ENCODE measurements at places on chromosomes 6 and 20.

GRCh38 chr20:13017235-13017634 lies 8.5 kb downstream of the SPTLC3 start:
- DNase-seq = no peak

- no peak for DNase-seq
Observed at GRCh38 chr6:22801831-22802230, 232.5 kb downstream of the HDGFL1 start.

GRCh38 chr20:37205130-37205529 lies 25.8 kb upstream of the MROH8 start:
- DNase-seq = no peak

DNA sequence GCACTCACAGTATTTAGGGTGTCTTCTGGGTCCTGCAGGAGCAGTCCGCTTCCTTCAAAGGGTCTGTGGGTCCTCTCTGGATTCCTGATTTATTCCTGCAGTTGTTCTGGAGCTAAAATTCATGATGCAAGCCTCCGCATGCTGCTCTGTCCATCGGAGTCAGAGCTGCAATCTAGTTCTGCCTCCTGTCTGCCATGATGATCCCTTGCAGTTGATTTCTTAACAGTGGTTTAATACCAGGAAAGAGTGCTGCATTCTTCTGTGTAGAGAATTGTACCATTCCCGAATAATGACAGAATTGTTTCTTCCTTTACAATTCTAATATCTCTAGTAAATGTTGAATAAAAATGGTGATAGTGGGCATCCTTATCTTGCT lies 72.0 kb upstream of the B3GAT2 start:
- DNase-seq = no peak

GRCh38 chr20:59019217-59019616 lies at the start of gene TUBB1:
TSS of gene TUBB1 (plus strand) at chr20:59019429. CDS start at chr20:59019523, 94 bp downstream.
- no peak for DNase-seq

DNA sequence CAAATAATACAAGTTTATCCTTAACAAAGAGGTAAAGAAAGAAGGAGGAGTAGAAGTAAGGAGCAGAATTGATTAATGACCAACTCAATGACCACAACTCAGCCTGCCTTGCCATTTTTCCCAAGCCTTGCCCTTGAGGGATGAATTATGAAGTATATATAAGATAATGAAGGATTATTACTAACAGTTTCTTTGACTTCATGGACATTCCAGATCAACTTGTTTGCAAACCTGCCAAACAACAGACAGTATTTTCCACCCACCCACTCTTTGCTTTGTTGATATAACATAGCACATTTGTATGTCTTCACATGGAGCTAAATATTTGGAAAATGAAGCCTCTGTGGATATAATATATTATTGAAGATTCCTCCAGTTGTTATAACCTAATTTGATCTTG lies 9.9 kb upstream of the C6orf141 start:
- no peak for DNase-seq

DNA sequence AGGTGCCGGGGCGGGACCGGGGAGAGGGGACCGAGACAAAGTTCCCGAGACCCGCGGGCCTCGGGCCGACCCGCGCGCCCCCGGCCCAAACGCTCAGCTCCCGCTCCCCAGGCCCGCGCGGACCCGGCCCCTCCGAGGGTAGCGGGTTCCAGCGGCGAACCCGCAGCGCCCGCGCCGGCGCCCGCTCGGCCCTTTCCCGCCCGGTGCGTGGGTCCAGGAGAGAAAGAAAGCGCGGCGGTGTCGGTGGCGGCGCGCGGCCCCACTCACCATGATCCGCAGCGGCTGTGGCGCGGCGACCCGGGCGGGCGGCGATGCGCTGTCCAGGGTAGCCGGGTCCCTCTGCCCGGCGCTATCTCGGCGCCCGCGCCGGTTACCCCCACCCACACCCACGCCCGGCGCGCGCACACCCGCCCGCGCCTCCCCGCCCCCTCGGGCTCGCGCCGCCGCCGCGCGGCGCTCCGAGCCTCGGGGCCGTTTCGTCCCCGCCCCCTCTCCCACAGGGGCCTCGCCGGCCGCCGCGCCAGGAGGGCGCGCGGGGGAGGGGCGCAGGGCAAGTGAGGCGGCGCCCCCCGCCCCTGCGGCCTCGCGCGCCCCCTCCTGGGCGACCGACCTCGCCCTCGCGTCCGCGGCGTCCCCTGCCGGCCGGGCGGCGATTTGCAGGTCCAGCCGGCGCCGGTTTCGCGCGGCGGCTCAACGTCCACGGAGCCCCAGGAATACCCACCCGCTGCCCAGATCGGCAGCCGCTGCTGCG lies at the start of gene ELOVL2:
TSS of gene ELOVL2 (minus strand) at position 345 of the 751 bp plus-strand sequence. CDS start at position 270, 75 bp downstream.
- peak; percentile 8 for DNase-seq

GRCh38 chr6:89525786-89526562 lies 93.0 kb downstream of the ANKRD6 start:
- DNase-seq = no peak

GRCh38 chr6:3489027-3489757 lies 32.3 kb upstream of the SLC22A23 start:
- DNase-seq = no peak

DNA sequence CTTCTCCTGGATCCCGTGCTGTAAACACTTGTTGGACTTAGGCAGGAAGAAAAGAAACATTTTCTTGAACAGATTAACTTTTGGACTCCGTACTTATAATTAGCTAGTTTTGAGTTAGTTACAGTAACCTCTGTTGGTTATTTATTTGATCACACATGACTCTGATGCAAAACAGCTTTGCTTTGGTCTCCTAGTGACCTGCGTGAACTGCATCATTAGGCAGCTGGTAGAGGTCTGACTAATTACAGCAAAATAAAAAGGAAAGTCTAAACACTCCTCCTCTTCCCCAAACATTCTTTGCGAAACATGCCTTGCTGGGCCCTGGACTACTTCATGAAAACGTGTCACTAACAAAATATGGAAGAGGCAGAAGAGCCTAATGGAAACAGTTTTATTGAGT lies 61.1 kb upstream of the ZFP64 start:
- DNase-seq = no peak

DNA sequence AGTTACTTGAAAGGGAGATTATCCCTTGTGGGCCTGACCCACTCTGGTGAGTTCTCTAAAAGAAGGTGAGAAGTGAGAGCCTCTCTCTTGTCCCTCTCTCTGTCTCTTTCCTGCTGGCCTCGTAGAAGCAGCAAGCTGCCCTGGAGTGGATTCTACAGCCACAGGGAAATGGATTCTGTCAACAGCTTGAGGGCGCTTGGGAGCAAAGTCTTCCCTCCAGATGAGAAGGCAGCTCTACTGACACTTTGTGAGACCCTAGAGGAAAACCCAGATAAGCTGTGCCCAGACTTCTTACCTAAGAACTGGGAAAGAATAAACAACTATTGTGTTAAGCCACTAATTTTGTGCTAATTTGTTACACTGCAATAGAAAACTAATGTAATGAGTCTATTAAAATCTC lies 39.9 kb downstream of the ANKRD60 start:
- no peak for DNase-seq

- no peak for DNase-seq
Observed at GRCh38 chr20:45407067-45407745, 883 bp upstream of the DBNDD2 start.

GRCh38 chr20:18672834-18673233 lies 85.0 kb downstream of the DTD1 start:
- DNase-seq = no peak

DNA sequence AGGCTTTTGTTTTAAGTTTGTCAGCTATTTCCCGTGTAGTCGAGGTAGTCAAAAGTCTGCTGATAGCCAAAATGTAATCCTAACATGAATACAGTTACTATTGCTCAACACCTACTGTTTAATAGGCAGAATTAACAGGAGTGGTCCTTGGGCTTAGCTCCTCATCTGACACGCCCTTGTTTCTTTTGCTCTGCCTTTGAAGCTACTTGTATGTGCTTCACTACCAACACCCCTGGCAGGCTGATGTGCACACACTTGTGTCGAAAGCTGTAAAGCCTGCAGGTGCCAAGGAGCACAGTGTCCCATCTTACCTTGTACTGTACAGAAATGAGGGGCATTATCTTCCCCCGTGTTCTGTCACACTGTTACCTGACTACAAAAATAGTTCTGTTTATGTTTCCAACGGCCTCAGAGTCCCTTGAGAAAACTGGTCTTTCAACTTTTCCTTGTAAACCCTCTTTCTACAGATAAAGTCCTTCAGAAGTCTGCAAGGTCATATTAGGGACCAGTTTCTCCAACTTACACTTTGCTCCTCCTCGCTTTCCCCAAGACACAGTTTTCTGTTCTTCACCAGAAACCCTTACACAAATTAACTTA lies 9.3 kb downstream of the SDHAF4 start:
- DNase-seq = no peak

DNA sequence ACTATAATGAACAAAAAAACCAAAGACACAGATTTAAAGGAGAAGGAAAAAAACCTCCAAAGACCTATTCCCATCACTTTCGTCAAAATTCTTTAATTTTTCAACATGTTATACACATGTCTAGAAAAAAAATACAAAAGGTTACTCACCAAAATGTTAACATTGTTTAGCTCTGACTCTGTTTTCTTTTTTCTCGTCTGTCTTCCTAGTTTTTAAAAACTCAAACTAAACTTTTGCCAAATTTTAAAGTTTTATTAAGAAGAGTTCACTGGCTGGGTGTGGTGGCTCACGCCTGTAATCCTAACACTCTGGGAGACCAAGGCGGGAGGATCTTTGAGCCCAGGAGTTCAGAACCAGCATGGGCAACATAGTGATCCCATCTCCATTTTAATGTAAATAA lies 10.8 kb downstream of the MCUR1 start:
- no peak for DNase-seq

DNA sequence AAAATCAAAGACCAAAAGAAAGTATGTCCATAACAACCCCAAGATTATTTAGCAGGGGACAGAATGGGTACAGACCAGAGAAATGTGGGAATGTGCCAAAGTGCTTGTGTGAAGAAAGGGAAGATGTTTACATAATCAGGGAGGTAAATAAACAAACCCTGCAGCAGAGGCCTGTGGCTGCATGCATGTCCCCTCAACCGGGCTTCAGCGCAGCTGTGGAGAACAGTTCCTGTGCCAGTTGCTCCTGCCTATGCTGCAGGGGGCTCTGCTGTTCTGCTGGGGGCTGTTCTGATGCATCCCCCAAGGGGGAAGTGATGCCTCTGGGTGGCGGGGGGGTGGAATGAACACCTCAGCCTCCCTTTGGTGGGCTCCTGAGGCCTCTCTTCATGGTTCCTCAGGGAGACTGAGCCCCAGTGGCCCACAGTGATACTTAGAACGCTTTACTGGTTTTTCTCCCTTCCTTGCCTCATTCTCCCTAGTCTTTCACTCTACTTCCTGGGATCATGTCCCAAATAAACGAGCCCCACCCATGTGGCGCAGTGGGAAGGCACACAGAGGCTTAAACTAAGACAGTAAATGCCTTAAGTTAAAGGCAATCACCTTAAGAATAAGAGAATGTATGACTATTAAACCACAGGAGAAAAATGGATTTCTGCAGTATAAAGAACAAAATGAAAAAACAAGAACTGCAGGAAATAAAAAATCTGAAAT lies 23.0 kb downstream of the RAB23 start:
- no peak for DNase-seq

DNA sequence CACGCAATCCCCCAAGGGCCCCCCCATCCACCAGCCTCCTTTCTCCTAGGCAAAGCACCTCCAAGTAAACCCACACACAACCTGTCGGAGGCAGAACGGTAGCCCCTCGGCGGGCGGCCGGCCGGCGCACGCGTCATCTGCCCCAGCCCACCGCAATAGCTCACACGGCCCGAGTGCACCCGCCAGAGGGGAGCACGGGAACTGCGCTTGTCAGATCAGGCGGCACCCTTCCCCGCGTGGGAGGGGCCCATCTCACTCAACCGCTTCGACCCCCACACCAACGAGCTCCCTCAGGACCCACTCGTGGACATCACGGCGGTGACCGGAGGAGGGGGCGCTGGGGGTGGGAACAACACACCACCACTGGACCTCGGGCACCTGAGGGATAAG lies 767.9 kb upstream of the DEFB115 start:
- no peak for DNase-seq

DNA sequence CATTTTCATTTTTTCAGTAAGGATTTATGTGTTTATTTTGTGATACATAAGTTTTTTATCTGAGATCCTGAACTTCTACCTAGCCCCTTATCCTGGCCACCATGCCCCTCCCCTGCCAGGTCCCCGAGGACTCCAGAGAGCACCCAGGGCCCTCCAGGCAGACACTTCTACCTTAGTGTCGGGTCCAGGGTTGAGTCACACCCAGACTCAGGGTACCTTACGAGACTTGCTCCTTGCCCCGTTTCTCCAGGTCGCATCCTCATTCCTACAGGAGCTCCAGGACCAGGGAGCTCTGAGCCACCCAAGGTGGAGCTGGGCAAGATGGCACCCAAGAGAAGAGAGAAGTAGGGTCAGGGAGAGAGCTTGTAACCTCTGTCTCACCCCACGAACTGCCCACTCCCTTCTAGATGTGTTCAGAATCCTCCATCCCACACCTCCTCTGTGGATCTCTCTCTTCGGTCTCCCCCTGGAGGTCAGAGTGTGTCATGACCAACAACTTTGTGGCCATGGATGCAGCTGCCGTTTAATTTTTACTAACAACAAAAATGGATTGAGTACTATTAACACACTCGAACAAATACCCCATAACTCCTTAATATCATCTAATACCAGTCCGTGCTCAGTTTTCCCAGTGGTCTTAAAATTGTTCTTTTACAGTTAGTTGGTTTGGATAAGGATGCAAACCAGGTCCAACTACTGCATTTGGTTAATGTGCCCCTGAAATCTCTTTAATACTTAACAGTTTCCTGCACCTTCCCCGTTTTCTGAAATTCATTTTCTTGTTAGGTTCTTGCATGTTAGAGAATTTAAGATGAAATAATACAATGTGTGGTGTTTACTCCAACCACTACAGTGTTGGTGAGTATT lies 130.6 kb upstream of the INSM1 start:
- DNase-seq = peak; percentile 51

GRCh38 chr20:38863024-38863851 lies 57.7 kb downstream of the PPP1R16B start:
- DNase-seq = peak; percentile 48

DNA sequence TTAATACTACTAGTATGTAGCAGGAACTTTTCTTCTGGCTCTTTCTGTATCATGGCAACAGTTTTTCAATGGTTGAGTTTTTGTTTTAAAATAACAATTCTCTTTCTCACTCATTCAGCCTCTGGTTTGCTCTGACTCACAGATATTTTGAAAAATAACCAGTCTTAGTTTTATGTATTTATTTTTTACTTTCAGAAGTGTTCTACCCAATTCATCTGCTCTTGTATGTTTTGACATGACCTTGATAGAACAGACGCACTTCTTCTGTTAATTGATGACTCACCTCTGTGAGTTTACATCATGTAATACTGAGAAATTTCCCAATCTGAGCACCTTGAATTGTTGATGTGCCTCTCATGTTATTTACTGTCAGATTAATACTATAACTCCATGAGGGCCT lies 178.9 kb downstream of the SASH1 start:
- no peak for DNase-seq

DNA sequence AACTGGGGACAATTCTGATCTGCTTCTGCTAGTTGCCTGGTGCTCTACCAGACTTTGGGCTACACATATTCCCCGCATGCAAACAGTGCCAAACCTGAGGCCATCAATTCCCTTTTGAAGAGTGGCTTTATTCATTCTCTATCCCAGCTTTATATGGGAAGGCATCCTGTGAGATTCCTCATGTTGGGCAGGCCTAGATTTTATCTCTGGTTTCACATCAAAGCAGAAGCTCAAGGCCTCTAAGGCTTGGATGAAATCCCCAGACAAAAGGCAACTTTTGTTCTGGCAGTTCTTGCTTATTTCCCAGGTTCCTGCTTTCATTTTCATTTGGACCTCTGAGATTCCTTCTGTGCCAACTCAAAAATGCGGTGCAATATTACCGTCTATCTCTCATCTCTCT lies 648.8 kb downstream of the QKI start:
- no peak for DNase-seq
